ENCODE measurements at places on chromosomes 11 and 22. TPM values are rescaled to one million over a fixed set of nuclear protein-coding genes. Genes with fewer than 3 reads are reported as not detected.

BCO2 gene
- 3.4 TPM for total RNA-seq

TMPRSS13 gene
- 3.7 TPM for total RNA-seq

DNA sequence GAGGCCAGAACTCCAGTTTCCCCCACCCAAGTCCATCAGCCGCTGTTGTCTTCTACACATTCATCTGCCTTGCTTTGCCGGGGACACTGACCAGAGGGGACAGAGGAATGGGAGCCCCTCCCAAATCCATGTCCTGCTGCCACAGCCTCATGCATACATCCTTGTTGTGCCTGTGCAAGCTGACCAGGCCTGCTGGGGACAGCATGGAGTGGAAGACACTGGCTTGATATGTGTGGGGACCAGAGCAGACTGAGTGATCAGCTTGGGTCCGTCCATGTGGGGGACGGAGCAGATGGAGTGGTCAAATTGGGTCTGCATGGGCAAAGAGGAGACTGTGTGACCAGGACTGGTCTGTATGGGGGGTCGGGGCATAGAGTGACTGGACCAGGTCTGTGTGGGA lies 43.8 kb downstream of the KCNC1 start:
- DNase-seq, result no peak

DNA sequence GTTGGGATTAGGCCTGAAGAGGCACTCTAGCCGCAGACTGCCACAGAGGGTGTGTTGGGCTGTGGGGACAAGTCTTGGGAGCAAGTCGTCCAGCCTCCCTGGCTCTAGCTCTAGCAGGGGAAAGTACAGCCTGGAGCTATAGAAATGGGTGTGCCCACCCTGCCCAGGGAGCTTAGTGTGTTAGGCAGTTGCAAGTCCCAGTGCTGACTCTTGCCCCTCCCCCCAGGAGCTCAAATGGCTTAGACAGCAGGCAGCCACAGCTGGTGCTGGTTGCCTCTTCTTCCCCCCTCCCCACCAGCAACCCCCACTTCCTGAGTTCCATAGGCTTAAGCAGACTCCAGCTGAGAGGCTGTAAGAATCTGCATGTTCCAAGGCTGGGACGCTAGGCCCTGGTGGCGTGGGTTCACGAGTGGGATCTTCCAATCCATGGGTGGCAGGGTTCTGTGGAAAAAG lies 61.2 kb downstream of the GUCY1A2 start:
- DNase-seq, result no peak

DNA sequence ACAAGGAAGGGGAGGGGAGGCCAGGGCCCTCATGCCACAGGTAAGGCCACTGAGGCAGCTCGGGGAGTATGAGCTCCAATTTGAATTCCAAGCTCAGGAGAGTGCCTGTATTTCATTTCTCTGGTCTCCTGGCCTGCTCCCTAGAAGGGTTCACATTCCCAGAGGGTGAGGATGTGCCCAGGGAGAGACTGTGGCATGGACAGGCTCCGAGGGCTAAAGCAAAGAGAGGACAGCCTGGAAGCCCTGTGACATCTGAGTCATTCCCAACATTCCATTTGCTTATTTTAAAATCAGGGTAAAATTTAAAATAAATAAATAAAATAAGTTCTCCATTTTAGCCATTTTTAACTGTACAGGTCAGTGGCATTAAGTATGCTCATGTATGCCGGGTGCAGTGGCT lies 18.6 kb upstream of the FOLR1 start:
- no peak for DNase-seq

DNA sequence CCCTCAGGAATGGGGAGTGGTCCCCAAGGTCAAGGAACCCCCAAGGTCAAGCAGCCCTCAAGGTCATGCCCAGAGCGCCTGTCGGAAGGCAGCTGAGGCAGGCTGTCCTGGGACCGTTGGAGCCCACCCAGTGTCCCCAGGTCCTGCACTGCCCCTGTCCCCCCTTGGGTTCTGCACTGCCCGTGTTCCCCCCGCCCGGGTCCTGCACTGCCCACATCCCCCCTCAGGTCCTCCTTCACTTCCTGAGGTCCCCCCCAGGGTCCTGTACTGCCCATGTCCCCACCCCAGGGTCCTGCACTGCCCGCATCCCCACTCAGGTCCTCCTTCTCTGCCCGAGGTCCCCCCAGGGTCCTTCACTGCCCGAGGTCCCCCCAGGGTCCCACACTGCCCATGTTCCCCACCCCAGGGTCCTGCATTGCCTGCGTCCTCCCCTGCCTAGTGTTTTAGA lies 1073.0 kb downstream of the BRD1 start:
- DNase-seq, result no peak

All from CD4-positive, alpha-beta memory T cell (primary cell).